ENCODE measurements at places on chromosomes 6 and 20. TPM values are rescaled to one million over a fixed set of nuclear protein-coding genes. Genes with fewer than 3 reads are reported as not detected.
A peak's percentile ranks its signal among the peaks of the same experiment; 100 is the strongest.

DNA sequence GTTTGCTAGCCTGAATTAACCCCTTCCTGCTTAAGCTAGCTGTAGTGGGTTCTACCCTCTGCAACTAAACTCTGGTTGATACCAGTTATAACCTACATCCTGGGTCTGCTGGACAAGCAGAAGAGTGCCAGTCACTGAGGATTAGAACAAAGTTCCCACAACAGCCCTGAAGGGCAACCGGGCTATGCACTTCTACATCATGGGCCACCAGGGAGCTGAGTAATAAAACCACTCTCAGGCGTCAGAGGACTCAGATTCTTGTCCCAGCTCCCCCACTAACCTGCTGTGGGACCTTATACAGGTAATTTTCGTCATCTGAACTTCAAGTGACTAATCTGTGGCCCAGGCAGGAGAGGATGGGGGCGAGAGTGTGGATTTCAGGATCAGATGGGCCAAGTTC is 56.8 kb downstream of the EYA2 start:
- H3K4me3 ChIP-seq, result no peak overlapping the region
- DNase-seq, result no peak
- H3K4me1 ChIP-seq, result no peaks in the 10 kb centered on the region
- no peaks in the 10 kb centered on the region for H3K36me3 ChIP-seq
- no peak overlapping the region for H3K27ac ChIP-seq

DNA sequence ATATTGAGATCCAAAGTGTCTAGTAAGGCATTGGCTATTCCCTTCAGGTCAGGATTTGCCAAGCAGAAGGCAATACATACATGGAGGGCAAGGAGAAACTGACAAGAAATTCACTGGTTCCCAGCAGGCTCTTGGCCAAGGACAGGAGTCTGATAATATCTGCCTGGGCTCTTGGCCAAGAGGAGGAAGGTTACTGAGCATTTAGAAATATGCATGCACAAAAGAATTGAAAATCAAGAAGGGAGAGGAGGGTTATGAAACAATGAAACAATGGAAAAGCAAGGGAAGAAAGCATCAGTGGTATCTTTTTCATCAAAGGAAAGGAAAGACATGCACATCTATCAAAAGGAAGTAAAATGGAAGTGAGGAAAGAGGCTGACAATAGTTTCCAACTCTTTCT is 42.4 kb downstream of the ARHGAP18 start:
- no peak for DNase-seq
- H3K4me1 ChIP-seq, result no peaks in the 10 kb centered on the region
- H3K27ac ChIP-seq, result no peak overlapping the region

GRCh38 chr20:57181639-57182038 is 84.8 kb downstream of the BMP7 start:
- no peaks in the 10 kb centered on the region for H3K4me1 ChIP-seq
- no peaks in the 10 kb centered on the region for H3K27me3 ChIP-seq
- H3K4me3 ChIP-seq, result no peak overlapping the region
- H3K27ac ChIP-seq, result no peak overlapping the region

DNA sequence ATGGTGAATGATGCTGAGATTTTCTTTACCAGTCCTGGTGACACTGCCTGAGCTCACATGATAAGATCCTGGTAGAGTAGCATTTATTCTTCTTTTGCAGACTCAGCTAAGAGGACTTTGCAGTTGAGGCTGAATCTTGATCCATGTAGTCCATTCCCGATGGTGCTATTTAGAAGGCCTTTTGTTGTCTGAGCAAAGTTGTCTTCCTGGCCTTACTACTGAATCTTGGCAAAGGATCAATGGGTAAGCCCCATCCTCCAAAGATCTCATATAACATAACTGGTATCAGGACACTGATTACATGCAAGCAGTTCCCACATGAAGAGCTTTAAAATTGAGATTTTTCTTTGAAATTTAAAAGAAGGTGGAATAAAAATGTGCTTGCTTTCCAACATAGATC is 291.6 kb downstream of the SOX4 start:
- H3K27ac ChIP-seq, result peak overlapping the region; percentile 79
- no peaks in the 10 kb centered on the region for H3K36me3 ChIP-seq
- no peaks in the 10 kb centered on the region for H3K27me3 ChIP-seq
- peaks cover 31% of the 10 kb centered on the region for H3K4me1 ChIP-seq
- no peak overlapping the region for H3K4me3 ChIP-seq

DNA sequence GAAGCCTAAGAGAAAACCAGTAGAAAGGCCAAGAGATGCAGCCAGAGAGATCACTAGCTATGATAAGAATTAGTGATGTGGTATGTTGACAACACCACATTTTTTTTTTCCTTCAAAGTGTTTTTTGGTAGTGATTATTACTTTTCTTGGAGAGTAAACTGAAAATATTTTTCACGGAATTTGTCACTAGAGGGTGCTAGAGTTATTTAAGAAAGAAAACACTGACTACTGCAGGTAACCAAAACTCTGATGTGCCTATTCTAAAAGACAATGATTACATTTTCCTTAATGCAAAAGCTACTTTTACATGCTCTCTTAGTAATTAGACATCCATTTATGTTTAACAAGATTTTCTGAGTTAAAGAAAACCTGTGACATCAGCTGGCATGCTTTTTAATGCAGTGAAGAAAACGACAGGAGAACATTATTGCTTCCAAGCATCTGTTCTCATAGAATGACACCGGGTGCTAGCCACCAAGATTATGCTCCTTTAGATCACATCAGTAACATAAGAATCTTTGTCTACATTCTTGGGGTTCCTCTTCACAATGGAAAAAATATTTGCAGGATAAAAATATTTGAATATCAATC is 28.8 kb downstream of the RWDD2A start:
- H3K4me1 ChIP-seq, result no peaks in the 10 kb centered on the region
- H3K36me3 ChIP-seq, result no peaks in the 10 kb centered on the region
- no peak for DNase-seq
- no peaks in the 10 kb centered on the region for H3K27me3 ChIP-seq
- H3K27ac ChIP-seq, result no peak overlapping the region

DNA sequence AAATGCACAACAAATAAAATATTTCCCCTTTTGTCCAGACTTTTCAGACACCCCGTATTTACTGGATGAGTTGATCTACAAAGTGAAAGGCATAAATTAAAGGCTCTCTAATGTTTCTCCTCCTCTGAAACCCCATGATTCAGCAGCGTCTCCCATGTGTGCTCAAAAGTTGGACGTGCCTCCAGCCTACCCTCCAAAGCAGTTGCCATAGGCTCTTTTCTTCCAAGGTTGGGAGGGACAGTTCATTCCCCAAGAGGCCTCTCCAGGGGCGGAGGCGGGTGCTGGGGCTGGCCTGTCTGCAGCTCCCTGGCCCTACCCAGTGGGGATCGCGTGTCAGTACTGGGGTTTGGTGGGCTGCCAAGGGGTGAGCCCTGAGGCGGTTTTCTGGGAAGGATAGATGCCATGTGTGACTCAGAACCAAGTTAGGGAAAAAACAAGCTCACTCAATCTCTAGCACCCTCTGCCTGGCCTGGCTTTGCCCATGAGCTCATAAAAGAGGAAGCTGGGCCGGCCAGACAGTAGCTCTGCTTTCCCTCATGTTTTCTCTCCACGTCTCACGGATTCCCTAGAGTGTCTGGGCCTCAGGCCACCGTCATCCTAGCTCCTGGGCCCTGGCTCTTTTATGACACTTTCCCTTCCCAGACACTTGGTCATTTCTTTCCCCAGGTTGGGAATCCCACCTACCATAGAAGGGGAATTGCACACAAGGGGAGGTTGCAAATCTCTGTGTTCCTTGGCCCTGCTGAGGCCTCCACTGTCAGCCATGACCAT is 8.0 kb upstream of the IER3 start:
- H3K36me3 ChIP-seq, result no peaks in the 10 kb centered on the region
- H3K27me3 ChIP-seq, result no peaks in the 10 kb centered on the region
- peaks cover 42% of the 10 kb centered on the region for H3K4me1 ChIP-seq
- DNase-seq, result peak; percentile 98
- peak overlapping the region; percentile 81 for H3K27ac ChIP-seq

DNA sequence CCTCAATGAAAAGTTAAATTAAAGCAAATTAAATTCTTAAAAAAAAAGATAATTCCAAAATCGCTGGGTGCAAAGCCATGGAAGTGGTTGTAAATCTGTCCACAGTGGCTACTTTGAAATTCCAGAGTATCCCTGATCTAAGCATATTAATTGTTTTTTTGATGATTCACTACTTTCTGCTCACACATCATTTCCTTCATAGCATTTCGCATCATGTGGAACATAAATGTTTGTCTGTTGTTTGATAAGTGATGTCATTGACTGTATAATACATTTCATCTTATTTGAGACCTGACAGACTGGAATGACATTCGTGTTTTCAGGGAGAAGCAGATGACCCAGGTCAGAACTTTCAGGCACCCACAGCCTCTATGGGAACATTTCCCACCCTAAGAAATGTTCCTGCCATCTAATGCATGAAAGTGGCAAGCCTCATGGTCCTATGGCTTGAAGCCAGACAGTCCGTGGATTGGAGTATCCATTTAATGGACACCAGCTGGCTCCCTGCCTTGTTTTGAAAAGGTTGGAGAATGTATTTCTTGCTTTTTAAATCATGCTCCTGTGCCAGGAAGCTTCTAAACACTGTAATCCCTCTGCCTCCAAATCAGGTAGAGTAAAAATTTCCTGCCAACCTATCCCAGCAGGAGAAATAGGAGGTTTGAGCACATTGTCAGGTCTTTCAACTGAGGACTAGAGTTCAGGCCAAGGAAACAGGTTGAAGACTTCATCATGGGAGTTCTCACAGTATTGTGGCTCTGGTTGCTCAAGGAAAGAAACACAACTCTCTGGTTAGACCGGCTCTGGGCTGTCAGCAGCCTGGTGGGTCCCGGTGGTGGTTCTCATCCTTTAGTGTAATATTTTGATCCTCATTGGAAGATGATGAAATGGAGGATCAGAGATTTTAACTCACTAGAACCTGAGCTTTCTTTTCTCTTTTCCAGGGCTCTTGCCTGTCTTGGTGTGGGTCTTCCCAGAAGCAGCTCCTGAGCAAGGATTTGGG is 157.9 kb downstream of the SLC24A3 start:
- DNase-seq, result no peak
- no peaks in the 10 kb centered on the region for H3K27me3 ChIP-seq
- no peaks in the 10 kb centered on the region for H3K36me3 ChIP-seq
- H3K4me1 ChIP-seq, result peaks cover 29% of the 10 kb centered on the region

DNA sequence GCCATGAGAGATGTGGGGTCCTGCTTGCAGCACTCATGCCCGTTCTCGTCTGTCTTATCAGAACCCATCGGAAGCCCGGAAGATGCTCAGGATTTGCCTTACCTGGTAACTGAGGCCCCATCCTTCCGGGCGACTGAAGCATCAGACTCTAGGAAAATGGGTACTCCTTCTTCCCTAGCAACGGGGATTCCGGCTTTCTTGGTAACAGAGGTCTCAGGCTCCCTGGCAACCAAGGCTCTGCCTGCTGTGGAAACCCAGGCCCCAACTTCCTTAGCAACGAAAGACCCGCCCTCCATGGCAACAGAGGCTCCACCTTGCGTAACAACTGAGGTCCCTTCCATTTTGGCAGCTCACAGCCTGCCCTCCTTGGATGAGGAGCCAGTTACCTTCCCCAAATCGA is 8.3 kb downstream of the PI16 start:
- H3K27me3 ChIP-seq, result no peaks in the 10 kb centered on the region
- H3K27ac ChIP-seq, result no peak overlapping the region
- H3K4me1 ChIP-seq, result peaks cover 7% of the 10 kb centered on the region
- peak; percentile 80 for DNase-seq
- H3K4me3 ChIP-seq, result no peak overlapping the region
- peaks cover 16% of the 10 kb centered on the region for H3K36me3 ChIP-seq

GRCh38 chr20:38564680-38565079 is 16.3 kb upstream of the ADIG start:
- H3K27me3 ChIP-seq, result no peaks in the 10 kb centered on the region
- H3K4me3 ChIP-seq, result no peak overlapping the region
- H3K4me1 ChIP-seq, result no peaks in the 10 kb centered on the region
- no peak for DNase-seq
- no peak overlapping the region for H3K27ac ChIP-seq

Gene PRSS16
- not detected for total RNA-seq

- no peak overlapping the region for H3K27ac ChIP-seq
- no peaks in the 10 kb centered on the region for H3K27me3 ChIP-seq
- H3K4me1 ChIP-seq, result no peaks in the 10 kb centered on the region
Observed at GRCh38 chr6:167906899-167907298, 80.2 kb downstream of the AFDN start.

GRCh38 chr6:133130863-133131262 is 110.3 kb upstream of the EYA4 start:
- no peaks in the 10 kb centered on the region for H3K27me3 ChIP-seq
- H3K27ac ChIP-seq, result peak overlapping the region; percentile 50
- DNase-seq, result no peak
- H3K4me3 ChIP-seq, result no peak overlapping the region

Gene MYCT1
- total RNA-seq, result 5.4 TPM

DNA sequence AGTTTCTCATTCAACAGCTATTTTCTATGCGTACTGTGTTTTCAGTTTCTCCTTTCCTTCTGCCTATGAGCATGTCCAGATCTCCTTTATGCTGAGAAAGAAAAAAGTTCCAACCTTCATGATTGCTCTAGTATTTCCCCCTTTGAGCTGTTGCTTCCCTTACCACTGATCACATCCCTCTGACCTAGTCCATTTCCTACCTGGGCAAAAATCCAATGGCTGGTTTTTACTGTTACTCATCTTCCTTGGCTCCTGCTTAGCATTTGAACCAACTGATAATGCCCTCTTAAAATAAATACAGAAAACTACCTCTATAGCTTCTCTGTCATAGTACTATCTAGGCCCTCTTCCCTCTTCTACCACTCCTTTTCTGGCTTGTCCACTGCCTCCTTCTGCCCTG is 6.0 kb downstream of the RFX6 start:
- H3K4me3 ChIP-seq, result no peak overlapping the region
- no peak overlapping the region for H3K27ac ChIP-seq
- no peaks in the 10 kb centered on the region for H3K36me3 ChIP-seq
- H3K27me3 ChIP-seq, result peaks cover 3% of the 10 kb centered on the region
- H3K4me1 ChIP-seq, result no peaks in the 10 kb centered on the region

DNA sequence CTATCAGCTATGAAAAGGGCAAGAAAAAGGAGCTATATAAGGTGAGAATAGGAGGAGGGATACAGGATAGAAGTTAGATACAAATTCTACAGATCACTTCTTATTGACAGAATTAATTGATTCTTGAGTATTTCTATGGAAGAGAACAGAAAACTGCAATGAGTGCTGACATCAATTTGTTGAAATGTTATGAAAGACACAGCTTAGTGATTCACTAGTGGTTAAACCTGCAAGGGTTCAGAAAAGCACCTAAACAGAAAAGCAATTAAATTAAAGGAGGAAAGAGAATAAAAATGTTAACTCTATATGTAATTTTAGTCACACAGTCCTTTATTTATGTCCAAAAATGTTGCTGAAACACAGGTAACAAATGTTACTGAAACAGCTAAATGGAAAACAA is 254.4 kb upstream of the RUNX2 start:
- H3K27me3 ChIP-seq, result no peaks in the 10 kb centered on the region
- no peaks in the 10 kb centered on the region for H3K4me1 ChIP-seq
- DNase-seq, result no peak
- H3K27ac ChIP-seq, result no peak overlapping the region

- no peak overlapping the region for H3K4me3 ChIP-seq
- no peak for DNase-seq
- no peaks in the 10 kb centered on the region for H3K27me3 ChIP-seq
- peaks cover 37% of the 10 kb centered on the region for H3K4me1 ChIP-seq
Observed at GRCh38 chr6:37923514-37923913, 104.0 kb downstream of the ZFAND3 start.

Gene MUC21
- not detected for total RNA-seq
